Large intestine (tissue), 12 donors: ENCODE measurements at places on chromosomes 6 and 20. TPM values are rescaled to one million over a fixed set of nuclear protein-coding genes. Genes with fewer than 3 reads are reported as not detected.

GRCh38 chr6:6997263-6998193, 110.2 kb upstream of the RREB1 start:
- peak; percentile 87 for DNase-seq

GRCh38 chr6:25078141-25078540, 142.4 kb upstream of the RIPOR2 start:
- no peak for DNase-seq

Gene ULBP2
- polyA plus RNA-seq, result 0.09 TPM

GRCh38 chr6:111949546-111949945, 76.3 kb upstream of the FYN start:
- DNase-seq, result no peak

- DNase-seq, result no peak
These were observed 3.1 kb upstream of the ULBP2 start for GRCh38 chr6:149938571-149939355.

DNA sequence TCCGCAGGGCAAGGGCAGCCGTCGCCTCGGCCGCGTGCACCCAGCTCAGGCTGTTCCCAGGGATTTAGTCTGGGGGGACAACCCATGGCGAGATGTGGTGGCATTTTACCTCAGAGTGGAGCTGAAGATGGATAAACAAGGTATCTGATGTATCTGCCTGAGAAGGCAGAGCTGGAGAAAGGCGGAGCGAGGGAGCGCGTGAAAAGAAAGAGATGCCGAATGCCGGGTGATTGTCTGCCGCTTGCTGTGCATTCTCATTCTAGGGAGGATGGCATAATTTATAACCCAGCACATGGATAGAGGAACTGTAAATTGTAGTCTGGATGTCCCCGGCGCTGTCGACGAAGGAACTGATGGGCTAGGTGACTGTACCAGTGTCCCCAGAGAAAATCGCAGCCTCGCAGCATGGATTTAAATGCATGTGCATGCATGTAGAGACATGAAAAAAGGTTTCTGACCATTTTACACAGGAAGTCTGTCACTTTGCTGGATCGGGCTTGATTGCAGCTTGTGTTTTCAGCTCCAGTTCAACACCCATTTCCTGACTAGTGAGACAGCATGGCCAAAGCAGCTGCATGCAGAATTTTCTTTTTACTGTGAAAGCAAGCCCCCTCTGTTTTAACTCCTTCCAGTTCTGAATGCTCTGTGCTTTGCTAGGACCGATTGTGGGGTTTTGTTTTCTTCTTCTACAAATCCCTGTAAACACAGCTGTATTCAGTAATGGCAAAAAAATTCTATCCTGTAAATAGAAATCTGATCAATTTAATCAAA, 149.7 kb downstream of the PRL start:
- peak; percentile 33 for DNase-seq

DNA sequence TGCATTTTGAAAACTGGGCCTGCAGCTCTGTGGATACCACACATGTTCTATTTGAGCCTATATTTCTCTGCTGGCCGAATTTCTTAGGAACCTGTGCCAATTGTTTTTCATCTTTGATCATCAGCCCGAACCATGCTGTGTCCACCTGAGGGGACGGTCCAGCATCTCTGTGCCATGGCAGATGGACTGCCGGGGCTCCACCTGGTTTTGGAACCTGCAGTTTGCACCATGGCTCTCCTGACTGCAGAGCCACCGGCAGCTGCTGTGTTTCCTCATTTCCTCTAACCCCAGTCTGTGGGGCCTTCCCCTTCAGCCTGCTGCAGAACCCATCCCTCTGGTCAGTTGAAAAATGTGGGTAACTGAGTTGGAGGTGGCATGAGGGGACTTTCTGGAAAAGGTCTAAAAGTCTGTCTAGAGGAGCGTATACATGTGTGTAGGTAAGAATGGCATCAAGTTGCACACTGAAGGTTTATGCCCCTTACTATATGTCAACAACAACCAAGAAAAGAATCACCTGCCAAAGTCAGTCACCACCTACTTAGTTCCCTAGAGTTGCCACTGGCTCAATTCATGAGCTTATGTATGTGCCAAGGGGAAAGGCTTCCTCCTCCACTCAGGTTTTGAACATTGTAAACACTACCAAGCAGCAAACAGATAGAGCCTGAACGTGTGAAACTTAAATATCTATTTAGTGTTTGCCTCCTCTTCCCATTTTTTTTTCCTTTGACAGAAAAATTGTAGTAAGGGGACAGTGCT, 548.2 kb downstream of the PRKN start:
- DNase-seq, result no peak

DNA sequence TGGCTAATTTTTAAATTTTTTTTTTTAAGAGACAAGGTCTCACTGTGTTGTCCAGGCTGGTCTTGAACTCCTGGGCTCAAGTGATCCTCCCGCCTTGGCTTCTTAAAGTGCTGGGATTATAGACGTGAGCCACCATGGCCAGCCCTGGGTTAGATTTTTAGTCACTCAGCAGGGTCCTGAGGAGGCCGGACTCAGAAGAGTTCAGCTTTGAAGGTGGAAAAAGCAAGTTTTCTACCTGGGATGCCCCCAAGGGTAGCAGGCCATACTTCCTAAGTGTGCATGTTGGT, 44.2 kb downstream of the FGD2 start:
- DNase-seq, result no peak

GRCh38 chr6:8743170-8743745, 307.9 kb upstream of the SLC35B3 start:
- no peak for DNase-seq

DNA sequence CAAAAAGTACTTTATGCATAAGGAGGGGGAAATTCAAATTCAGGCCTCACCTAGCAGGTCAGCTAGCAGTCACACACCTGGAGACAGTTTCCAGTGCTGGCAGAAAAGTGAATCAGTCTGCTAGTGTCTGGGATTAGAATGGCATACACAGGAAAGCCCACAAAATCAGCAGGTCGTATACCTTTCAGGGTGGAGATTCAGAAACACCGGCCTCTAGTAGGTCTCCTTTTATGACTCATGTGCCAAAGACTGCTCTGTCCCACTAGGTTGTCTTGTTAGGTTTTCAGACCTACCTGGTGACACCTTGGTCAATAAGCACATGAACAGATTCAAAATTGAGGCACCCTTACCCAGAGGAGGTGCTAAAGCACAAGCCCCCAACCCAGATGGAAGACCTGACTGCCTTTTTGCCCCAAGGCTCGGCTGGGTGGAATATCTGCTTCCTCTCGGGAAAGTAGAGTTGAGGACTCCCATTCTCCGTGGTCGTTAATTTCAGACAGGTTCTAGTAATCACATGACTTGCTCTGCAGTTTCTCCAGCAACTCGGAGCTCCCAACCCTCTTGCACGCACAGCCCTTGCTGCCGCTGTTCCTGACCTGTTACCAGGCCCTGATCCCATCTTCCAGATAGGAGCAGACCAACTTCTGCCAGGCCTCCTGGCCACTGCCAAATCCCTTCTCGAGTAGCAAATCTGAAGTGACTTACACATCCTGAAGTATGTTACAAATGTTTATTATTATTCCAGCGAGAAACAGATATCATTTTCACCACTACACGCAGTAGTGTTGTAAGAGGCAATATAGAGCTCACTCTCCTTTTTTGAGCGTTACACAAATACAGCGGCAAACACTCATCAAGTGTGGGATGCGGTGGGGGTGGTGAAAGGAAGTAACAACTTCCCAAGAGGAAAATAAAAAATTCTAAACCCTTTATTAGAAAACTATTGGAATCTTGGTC, 46.6 kb downstream of the AGPAT4 start:
- no peak for DNase-seq

Gene PNPLA1
- polyA plus RNA-seq, result 3.3 TPM
